Activated CD4-positive, alpha-beta T cell treated with anti-CD3 and anti-CD28 coated beads for 1 hour (primary cell): ENCODE measurements at places on chromosomes 4 and X.

- no peak for DNase-seq
Observed at GRCh38 chr4:119028296-119028695, 107.3 kb upstream of the MYOZ2 start.

DNA sequence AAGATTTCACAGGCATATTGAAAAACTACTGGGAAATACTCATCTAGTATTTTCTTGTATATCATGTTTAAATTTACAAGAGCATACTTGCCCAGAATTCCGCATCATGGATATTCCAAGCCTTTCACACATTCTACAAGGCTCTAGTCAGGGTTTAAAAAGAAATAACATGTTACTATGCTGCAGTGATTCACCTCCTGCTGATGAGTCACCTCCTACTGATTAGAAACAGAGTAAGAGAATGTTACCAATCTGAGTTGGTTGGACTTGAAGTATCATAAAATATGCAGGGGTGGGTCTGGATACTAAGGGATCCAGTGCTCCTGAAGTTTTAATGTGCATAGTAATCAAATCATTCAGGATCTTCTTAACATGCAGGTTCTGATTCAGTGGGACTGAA, 192.0 kb upstream of the ANK2 start:
- DNase-seq, result no peak

DNA sequence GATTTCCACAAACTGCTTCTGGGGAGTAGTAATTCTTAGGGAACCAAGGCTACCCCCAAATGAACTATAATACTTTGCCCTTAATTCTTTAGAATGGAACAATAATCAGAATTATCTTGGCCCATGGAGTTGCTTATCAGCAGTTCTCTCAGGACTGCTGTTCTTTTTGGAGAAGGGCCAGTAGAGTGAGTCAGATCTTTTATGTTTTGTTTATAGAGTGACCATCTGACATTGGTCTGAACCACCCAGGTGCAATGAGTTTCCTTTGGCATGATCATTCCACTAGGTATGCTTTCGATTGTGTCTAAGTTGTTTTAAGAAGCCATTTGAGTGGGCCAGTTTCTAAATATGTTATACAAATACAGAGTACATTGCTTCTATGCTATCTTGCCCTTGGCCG, 31.8 kb downstream of the PRRG1 start:
- DNase-seq, result no peak

GRCh38 chr4:100721077-100721476, 203.3 kb upstream of the EMCN start:
- no peak for DNase-seq

DNA sequence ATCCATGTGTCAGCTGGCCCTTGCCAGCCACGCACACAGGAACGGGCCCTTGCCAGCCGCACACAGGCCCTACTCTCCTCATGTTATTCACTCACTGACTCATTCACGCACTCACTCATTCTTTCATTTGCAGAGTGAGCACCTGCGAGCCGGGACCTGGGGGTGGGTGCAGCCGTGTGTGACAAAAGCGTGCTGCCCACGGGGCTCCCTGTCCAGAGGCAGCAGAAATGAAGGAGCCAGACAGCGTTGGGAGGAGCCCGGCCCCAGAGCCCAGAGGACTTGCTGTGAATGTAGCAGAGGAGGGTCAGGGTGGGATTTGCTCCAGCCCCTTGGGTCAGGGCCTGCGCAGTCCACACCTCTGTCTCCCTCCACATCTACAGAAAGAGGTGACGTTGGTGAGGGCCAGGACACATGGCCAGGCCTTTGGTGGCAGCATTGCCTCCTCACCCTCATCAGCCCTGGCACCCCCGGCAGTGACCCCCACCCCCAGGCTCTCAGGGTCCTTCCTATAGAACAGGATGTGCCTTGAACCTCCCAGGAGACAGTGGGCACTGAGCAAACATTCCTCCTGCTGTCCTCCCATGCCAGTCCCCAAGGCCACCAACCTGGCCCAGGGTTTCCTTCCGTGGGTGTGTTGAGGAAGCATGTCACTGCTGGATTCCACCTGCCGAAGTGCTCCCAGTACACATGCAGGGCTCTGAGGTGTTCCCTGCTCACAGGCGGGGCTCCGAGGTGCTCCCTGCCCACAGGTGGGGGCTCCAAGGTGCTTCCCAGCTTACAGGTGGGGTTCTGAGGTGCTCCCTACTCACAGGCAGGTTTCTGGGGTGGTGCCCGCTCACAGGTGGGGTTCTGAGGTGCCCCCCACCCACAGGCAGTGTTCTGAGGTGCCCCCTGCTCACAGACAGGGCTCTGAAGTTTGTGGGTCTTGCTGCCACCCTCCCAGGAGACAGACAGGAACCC, 105.7 kb downstream of the HMX1 start:
- no peak for DNase-seq

GRCh38 chr4:138910195-138910913, 105.2 kb upstream of the NOCT start:
- DNase-seq, result no peak

DNA sequence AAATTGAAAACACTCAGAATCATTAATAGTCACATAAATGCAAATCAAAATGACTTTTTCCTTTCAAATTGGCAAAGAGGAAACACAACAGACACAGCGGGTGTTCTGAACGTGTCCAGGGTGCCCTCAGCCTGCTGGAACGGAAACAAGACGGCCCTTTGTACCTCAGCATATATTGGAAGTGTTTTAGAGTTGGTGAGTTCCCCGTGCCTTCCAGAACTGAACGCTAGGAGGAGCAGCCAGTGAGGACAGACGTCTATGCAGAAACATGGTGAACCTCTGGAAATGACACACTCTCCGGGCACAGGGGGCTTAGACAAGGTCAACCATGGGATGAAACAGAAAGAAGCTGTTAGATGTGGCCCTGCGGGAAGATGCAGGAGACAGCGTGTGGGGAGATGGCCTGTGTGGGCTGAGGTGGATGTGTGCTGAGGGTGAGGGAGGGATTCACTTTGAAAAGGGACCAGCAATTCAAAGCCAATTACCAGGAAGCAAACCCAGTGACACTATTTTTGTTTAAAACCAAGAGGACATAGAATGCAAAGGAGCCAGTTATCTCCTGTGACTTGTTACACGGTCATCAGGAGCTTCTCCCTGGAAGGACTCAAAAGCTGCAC, 40.4 kb downstream of the RNF212 start:
- no peak for DNase-seq

DNA sequence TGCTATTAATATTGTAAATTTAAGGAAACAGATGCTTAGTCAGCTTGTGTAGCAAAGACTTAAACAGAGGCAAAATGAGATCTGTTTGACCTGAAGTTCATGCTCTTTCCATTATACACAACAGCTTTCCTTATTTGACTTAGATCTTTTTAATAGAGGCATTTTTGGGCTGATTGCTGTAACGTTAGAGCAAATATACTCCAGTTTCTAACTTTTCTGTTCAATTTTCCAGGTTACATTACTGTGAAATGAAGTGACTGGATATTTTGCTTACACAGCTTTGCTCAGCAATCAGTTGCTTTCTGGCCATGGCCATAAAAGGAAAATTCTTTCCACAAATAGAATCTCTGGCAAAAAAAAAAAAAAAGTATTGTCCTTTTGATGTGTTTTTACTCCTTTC, 146.2 kb downstream of the PCDH7 start:
- DNase-seq, result no peak

DNA sequence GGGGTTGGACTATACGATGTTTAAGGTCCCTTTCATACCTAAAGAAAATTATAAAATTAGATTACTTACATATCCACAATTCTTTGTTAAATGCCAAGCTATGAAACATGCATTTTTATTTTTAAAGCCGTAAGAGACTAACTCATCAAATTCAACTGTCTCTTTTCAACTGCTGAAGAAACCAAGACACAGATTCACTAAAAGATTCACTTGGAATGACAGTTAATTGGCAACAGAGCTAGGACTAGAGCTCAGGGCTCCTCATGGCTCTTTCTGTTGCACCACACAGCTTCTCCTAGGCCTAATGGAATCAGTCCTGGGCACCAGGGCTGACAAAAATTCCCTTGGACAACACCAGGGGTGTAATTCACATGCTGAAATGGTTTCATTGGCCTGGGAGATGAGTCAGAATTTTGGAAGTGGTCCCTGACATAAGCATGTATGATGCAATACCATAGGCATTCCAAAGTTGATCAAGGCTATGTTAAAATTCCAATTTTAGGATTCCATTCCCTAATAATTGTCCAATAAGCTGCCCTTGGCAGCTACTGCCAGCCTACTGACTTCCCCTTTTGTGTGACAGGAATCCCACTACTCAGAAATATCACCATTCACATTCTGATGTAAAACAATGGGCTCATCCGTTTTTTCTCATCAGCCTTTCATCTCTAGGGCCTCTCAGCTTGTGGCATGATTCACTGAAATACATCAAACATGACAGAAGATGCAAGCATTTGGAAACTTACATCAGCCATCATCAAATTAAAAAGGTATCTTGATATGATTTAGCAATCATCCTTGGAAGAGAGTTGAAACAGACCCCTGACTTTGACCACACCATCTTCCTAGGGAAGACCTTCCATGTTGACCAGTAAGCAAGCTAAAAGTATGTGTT, 54.2 kb downstream of the PLAC1 start:
- DNase-seq, result no peak

DNA sequence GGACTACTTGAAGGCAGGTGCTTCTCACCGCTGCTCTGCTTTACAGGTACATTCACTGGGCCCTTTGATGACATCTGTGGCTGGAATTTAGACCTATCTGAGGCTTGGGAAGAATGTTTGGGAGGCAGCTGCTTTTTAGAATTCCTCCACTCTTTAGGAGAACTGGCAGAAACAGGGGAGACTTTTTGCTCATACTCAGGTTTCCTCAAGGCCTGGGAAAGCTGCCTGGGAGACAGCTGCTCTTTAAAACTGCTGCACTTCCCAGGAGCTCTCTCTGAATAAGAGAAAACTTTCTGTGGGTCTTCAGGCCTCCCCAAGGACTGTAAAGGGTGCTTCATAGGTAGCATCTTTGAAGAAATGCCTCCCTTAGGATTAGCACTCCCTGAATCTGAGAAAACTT, 14.3 kb downstream of the CT47C1 start:
- no peak for DNase-seq

GRCh38 chr4:2412534-2412884, 5.9 kb downstream of the ZFYVE28 start:
- no peak for DNase-seq

- no peak for DNase-seq
Observed at GRCh38 chr4:147578051-147578476, 39.1 kb upstream of the TMEM184C start.

DNA sequence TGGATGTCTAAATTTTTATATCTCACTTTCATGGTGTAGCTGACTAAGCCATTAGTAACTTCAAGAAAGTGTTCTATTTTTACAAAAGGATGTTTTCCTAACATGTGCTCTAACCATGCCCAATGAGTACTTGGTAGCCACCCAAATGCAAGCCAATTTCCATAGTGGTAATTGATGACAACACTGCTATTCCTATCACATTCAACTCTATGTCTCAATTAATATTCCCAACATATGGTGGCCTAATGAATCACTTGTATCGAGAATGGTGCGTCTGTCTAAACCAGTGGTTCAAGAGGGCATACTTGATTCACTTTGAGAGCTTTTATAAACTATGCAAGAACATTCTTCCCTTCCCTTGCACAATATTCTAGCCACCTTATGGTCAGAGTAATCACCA, 112.9 kb upstream of the GPRIN3 start:
- DNase-seq, result no peak

DNA sequence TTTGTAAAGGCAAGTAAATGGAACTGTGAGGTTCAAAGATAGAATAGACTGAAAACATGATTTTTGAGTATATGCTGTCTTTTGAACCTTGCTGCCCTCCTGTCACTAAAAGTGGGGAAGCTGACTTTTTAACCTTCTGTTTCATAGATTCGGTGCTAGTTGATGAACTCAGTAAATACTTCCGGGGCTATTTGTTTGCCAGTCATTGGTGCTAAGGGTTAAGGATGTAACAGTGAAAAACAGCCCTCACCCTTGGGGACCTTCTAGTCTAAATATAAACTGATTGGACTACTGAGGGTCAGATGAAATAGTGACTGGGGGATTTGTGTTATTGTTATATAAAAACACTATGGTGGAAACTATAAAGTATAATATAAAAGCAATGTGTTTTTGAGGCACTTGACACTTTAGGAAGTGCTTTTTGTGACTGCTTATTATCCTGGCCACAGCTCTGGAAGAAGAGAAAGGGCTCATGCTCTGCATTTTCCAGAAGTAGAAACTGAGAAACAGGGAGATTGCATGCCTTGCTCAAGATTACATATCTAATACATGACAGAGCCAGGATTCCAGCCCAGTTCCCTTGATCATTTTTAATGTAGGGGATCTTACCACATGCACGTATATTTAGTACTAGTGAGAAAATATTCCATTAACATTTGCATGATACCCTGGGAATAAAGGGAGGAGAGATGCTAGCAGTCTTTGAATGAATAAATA, 3.9 kb downstream of the BST1 start:
- DNase-seq, result no peak

- DNase-seq, result no peak
Observed at GRCh38 chr4:160928482-160928881, 1235.3 kb downstream of the FSTL5 start.
